ENCODE measurements at places on chromosomes 6 and 20. TPM values are rescaled to one million over a fixed set of nuclear protein-coding genes. Genes with fewer than 3 reads are reported as not detected.

DNA sequence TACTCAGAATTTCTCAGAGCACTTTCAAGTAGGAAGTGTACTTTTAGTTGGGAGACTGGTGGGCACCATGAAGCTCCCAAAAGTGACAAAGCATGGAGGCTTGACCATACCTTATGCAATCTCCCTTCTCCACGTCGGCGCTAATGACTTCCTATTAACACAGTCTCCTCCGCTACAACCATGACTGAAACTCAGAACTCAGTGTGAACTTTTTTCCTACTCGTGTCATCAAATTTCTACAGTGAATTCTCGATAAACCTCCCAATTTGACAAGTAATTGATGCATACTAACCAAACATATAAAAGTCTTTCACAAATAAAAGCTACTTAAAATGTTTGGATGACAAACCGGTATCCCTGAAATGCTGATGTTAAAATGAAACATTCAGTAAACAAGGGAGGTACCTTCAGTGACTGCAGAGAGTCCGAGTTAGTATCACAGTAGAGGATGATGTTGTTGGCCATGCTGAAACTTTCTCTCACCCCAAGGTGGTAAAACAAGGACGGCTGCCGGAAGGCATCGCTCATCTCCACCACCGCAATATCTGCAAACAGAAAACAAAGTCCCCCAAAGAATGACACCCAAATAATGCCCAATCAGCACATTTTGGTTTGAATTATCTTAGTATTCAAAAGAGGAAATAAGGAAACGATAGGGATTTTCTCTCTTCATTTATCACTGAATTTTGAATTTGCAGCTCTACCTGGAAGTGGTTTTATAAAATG is 72.1 kb downstream of the MAP3K5 start:
- H3K4me3 ChIP-seq: peak overlapping the region; percentile 17
- H3K4me1 ChIP-seq: peaks cover 54% of the 10 kb centered on the region
- peak overlapping the region; percentile 68 for H3K27ac ChIP-seq
- no peak for DNase-seq
- no peaks in the 10 kb centered on the region for H3K27me3 ChIP-seq

GRCh38 chr6:166765234-166765541 is 138.1 kb upstream of the RPS6KA2 start:
- no peaks in the 10 kb centered on the region for H3K36me3 ChIP-seq
- no peak overlapping the region for H3K4me3 ChIP-seq
- peaks cover 7% of the 10 kb centered on the region for H3K4me1 ChIP-seq

The DNAJC5 gene
- 58.7 TPM for total RNA-seq

The FOXC1 gene
- total RNA-seq: not detected

DNA sequence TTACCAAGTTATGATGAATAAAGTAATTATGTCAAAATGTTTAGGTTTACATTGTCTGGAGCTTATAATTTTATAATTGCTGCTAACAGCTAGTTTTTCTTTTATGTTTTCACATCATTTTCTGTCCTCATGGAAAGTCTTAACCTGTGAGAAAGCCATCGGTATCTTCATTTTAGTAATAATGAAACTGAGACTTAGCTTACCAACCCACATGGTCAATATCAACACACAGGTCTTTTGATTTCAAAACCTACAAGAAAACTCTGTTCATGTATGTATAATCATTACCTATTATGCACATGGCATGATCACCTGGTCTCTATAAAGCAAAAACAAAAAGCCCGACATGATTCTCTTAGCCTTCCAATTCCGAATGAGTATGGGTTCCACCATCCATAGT is 61.9 kb downstream of the KCNQ5 start:
- H3K4me3 ChIP-seq: no peak overlapping the region
- H3K4me1 ChIP-seq: no peaks in the 10 kb centered on the region
- H3K27me3 ChIP-seq: no peaks in the 10 kb centered on the region
- no peak for DNase-seq

DNA sequence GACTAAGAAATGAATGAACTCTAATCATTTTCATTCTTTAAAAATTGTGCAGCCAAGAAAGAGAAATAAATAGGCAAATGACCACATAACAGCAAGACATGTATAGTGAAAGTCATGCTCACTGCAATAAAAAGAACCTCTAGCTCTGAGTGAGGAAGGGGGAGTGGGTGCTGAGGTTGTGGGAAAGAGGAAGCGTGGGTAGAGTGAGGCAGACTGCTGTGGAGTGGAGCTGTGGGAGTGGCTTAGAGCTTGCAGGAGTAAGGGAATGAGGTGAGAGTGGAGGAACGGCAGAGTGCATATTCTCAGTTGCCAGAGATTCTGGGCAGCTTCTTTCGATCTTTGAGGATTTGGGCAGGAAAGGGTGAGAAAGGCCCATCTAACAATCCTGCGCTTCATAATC is 10.4 kb downstream of the DEFB129 start:
- no peaks in the 10 kb centered on the region for H3K36me3 ChIP-seq
- H3K27me3 ChIP-seq: peaks cover 5% of the 10 kb centered on the region
- peaks cover 26% of the 10 kb centered on the region for H3K4me1 ChIP-seq
- peak; percentile 17 for DNase-seq

The SPAG4 gene
- 1.7 TPM for total RNA-seq

DNA sequence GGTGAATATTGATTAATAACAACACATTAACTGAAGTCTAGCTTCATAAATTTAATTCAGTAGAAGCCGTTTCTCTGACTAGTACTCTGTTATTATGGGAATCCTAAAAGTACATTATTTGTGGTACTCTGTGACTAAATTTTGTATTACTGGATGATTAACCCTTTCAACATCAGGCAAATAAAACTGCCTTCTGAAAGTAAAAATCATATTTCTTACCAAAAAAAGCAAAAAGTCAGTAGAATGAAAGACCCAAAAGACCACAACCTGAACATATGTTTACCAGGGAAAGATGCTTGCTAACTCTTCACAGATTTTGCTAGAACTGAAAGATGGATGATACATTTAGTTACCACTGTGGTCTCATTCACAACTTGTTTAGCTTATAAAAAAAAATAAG is 73.2 kb downstream of the AHI1 start:
- H3K27me3 ChIP-seq: no peaks in the 10 kb centered on the region
- peaks cover 9% of the 10 kb centered on the region for H3K4me1 ChIP-seq
- H3K36me3 ChIP-seq: peaks cover 3% of the 10 kb centered on the region
- DNase-seq: no peak
- no peak overlapping the region for H3K4me3 ChIP-seq

DNA sequence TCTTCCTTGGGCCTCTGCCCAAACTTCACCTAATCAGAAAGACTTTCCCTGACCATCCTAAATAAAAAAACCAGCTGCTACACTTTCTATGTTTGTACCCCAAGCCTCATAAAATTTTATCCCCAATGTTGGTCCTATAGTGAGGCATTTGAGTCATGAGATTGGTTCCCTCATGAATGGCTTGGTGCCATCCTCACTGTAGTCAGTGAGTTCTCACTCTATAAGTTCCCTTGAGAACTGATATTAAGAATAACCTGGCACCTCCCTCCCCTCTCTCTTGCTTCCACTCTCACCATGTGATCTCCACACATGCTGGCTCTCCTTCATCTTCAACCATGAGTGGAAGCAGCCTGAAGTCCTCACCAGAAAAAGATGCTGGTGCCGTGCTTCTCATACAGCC is 316.9 kb upstream of the PRDM1 start:
- H3K4me3 ChIP-seq: no peak overlapping the region
- H3K4me1 ChIP-seq: no peaks in the 10 kb centered on the region
- H3K27ac ChIP-seq: no peak overlapping the region
- H3K27me3 ChIP-seq: peaks cover 9% of the 10 kb centered on the region
- peaks cover under 1% of the 10 kb centered on the region for H3K36me3 ChIP-seq

- no peak overlapping the region for H3K4me3 ChIP-seq
- H3K27ac ChIP-seq: no peak overlapping the region
These were observed 102.6 kb downstream of the IBTK start for GRCh38 chr6:82144852-82145340.

- H3K4me3 ChIP-seq: peak overlapping the region; percentile 40
- H3K36me3 ChIP-seq: peaks cover under 1% of the 10 kb centered on the region
- H3K27ac ChIP-seq: peak overlapping the region; percentile 3
- H3K27me3 ChIP-seq: no peaks in the 10 kb centered on the region
These were observed 257.5 kb downstream of the ARID1B start for GRCh38 chr6:157034436-157035230.

- no peaks in the 10 kb centered on the region for H3K4me1 ChIP-seq
- DNase-seq: no peak
- H3K27me3 ChIP-seq: no peaks in the 10 kb centered on the region
- no peak overlapping the region for H3K4me3 ChIP-seq
These were observed 41.1 kb downstream of the TFAP2A start for GRCh38 chr6:10373642-10374359.

DNA sequence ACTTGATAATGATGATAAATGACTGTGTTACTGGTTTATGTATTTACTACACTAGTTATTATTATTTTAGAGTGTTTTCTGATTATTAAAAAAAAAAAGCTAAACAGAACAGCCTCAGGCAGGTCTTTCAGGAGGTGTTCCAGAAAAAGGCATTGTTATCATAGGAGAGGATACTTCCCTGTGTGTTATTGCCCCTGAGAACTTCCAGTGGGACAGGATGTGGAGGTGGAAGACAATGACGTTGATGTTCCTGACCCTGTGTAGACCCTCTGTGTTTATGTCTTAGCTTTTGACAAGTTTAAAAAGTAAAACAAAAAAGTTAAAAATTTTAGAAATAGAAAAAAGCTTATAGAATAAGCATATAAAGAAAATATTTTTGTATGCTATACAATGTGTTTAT is 49.1 kb downstream of the NCOA7 start:
- H3K27ac ChIP-seq: no peak overlapping the region
- H3K4me1 ChIP-seq: peaks cover 4% of the 10 kb centered on the region
- DNase-seq: no peak
- H3K4me3 ChIP-seq: no peak overlapping the region
- H3K36me3 ChIP-seq: peaks cover 12% of the 10 kb centered on the region
- no peaks in the 10 kb centered on the region for H3K27me3 ChIP-seq

GRCh38 chr20:58010666-58011065 is 217.8 kb downstream of the ANKRD60 start:
- H3K4me3 ChIP-seq: no peak overlapping the region
- no peaks in the 10 kb centered on the region for H3K36me3 ChIP-seq
- H3K27ac ChIP-seq: no peak overlapping the region

GRCh38 chr6:167148021-167148420 is 9.8 kb downstream of the GPR31 start:
- peaks cover 4% of the 10 kb centered on the region for H3K27me3 ChIP-seq
- DNase-seq: no peak
- no peak overlapping the region for H3K4me3 ChIP-seq
- H3K4me1 ChIP-seq: peaks cover 13% of the 10 kb centered on the region
- H3K27ac ChIP-seq: no peak overlapping the region

DNA sequence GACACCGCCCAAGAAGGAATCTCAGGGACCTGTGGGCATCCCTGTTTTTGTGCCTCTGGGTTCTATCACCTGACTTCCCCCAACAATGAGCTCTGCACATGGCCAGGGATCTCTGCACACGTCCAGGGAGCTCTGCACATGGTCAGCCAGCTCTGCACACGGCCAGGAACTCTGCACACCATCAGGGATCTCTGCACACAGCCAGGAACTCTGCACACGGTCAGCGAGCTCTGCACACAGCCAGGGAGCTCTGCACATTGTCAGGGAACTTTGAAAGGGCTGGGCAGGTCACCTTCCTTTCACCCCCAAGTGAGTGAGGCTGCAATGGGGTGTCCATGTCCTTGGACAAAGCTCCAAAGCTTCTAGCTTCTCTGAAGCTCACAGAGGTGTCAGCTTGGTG is 5.2 kb upstream of the SLCO4A1 start:
- H3K36me3 ChIP-seq: no peaks in the 10 kb centered on the region
- no peak for DNase-seq
- no peak overlapping the region for H3K27ac ChIP-seq
- no peak overlapping the region for H3K4me3 ChIP-seq
- H3K4me1 ChIP-seq: peaks cover 33% of the 10 kb centered on the region

DNA sequence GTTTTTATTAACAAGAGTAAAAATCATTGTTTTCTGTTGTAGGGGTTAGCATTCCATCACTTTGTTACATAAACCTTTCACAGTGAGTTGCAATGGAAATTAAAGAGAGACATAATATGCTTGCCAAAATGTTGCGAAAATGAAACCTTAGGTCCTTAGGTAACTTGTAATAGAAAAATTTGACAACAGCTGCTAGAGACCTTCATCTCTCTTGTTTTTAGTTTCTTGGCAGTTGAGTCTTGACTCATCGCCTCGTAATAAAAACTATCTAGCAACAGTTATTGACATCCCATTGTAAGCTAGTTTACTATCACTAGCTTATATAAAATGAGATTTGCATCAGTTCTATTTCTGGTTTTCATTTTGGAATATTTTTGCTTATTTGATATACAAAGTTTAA is 179.0 kb upstream of the MMS22L start:
- no peak for DNase-seq
- no peaks in the 10 kb centered on the region for H3K4me1 ChIP-seq

Data from activated CD4-positive, alpha-beta T cell treated with anti-CD3 and anti-CD28 coated beads, Interleukin-2, amount 10 ng/mL, durations not matched to agents 7 days and 5 days (primary cell).